ENCODE measurements at places on chromosomes 6 and 20. TPM values are rescaled to one million over a fixed set of nuclear protein-coding genes. Genes with fewer than 3 reads are reported as not detected.

Gene KHDRBS2
- not detected for total RNA-seq

Gene IMPG1
- total RNA-seq, result not detected

Gene TP53INP2
- total RNA-seq, result 2.4 TPM

Gene PRKN
- 3.1 TPM for total RNA-seq

Gene RSPO3
- not detected for total RNA-seq

Gene FAM50B
- total RNA-seq, result 5.3 TPM

Gene ITPR3
- 18.3 TPM for total RNA-seq

Gene STX11
- 13.1 TPM for total RNA-seq

Gene SS18L1
- total RNA-seq, result 8.7 TPM

Gene UTRN
- 831 TPM for total RNA-seq

Data from dermis lymphatic vessel endothelial cell (primary cell).